ENCODE measurements at places on chromosomes 11 and 22. TPM values are rescaled to one million over a fixed set of nuclear protein-coding genes. Genes with fewer than 3 reads are reported as not detected.

OR51E2 gene
- 0.06 TPM for total RNA-seq

MMP12 gene
- total RNA-seq: not detected

POU2AF2 gene
- not detected for total RNA-seq

SH3BP1 gene
- total RNA-seq: 18.7 TPM

SLC5A1 gene
- not detected for total RNA-seq

SOX6 gene
- total RNA-seq: 0.29 TPM
